ENCODE measurements at places on chromosomes 11 and 22. TPM values are rescaled to one million over a fixed set of nuclear protein-coding genes. Genes with fewer than 3 reads are reported as not detected.

GRCh38 chr11:113474362-113475159, 637 bp downstream of the DRD2 start:
- DNase-seq = peak; percentile 3

GRCh38 chr11:127651175-127651887, 650.8 kb upstream of the KIRREL3 start:
- DNase-seq = no peak

- DNase-seq = no peak
These were observed 742 bp downstream of the P2RY2 start for GRCh38 chr11:73218830-73219215.

GRCh38 chr11:69923196-69923595, 104.0 kb upstream of the FGF3 start:
- no peak for DNase-seq

- no peak for DNase-seq
These were observed 8.6 kb downstream of the NECTIN1 start for GRCh38 chr11:119720311-119720913.

Gene IL18
- 26.4 TPM for total RNA-seq

Gene P4HA3
- total RNA-seq = 0.27 TPM

DNA sequence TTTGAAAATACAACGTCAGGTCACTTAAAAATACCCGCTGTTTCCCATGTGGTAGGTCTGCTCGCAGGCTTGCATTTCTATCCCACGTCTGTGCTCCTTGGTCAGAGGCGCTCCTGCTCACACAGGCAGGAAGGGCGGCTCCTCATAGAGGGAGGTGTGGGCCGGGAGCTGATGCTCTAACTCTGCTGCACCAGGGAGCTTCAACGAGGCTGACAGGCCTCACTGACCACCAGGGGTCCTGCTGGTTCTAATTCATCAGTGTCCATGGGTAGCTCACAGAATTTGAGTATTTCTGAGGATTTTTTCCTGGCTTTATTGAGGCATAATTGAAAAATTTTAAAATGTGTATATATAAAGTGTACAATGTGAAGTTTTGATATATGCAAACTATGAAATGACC, 68.5 kb downstream of the PIWIL3 start:
- DNase-seq = no peak

DNA sequence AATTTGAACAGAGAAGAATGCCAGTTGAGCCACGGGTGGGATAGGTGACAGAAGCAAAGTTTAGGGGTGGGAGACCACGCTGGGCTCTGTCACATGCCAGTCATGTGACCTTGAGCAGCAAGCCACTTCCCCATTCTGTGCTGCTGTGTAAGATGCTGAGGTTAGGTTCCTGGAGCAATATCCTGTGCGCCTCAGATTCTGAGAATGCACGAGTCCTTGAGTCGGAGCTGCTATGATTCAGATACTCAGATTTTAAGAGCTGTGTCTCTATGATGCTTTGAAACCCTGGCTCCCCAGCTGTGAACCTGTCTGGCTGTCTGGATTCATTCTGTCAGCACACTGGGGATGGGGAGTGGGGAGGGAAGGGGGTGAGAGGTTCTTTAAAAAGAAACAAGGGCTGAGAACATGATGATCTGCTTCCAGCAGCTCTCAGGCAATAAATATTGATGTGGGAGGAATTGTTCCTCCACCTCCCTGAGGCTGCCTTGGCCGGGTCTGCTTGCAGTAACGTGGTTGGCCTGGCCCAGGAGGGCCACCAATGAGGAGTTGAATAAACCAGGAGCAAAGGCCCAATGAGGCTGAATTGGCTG, 24.0 kb downstream of the SLCO2B1 start:
- DNase-seq = no peak

- no peak for DNase-seq
These were observed 29.7 kb upstream of the KCNA4 start for GRCh38 chr11:30046578-30046945.

DNA sequence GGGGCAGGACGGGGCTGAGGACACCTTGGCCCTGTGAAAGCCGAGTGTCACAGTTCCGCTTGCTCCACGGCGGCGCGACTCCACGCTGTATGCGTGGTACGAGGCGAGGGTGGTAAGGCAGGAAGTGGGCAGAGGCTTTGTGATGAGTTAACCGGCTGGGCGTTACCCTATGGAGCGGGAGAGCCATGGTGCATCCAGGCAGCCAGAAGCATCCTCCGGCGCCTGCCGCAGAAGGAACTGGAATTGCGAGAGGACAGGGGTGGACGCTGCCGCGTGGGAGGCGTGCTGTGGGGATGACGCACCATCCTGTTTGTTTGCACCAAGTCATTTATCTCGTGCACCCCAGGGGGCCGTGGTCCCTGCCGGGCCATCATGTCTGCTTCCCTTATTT, 643.9 kb downstream of the BRD1 start:
- DNase-seq = no peak

- no peak for DNase-seq
These were observed 8.1 kb downstream of the APOL6 start for GRCh38 chr22:35656284-35656752.

DNA sequence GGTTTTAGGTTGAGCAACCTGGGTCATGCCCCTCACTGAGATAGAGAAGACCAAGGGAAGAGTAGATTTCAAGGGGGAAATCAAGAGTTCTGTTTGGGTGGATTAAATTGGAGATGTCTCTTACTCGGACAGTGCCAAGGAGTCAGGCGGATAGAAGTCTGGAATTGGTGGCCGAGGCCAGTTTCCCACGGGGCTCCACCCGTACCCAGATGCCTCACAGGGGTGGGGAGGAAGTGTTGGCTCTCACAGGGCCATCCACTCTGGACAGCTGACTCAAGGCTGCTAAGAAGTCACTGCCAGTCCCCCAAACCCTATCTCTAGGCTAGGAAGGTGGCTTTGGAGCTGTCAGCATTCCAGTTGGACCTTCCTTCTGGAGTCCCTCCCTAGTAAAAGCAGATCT, 79.1 kb upstream of the TIMP3 start:
- DNase-seq = no peak

DNA sequence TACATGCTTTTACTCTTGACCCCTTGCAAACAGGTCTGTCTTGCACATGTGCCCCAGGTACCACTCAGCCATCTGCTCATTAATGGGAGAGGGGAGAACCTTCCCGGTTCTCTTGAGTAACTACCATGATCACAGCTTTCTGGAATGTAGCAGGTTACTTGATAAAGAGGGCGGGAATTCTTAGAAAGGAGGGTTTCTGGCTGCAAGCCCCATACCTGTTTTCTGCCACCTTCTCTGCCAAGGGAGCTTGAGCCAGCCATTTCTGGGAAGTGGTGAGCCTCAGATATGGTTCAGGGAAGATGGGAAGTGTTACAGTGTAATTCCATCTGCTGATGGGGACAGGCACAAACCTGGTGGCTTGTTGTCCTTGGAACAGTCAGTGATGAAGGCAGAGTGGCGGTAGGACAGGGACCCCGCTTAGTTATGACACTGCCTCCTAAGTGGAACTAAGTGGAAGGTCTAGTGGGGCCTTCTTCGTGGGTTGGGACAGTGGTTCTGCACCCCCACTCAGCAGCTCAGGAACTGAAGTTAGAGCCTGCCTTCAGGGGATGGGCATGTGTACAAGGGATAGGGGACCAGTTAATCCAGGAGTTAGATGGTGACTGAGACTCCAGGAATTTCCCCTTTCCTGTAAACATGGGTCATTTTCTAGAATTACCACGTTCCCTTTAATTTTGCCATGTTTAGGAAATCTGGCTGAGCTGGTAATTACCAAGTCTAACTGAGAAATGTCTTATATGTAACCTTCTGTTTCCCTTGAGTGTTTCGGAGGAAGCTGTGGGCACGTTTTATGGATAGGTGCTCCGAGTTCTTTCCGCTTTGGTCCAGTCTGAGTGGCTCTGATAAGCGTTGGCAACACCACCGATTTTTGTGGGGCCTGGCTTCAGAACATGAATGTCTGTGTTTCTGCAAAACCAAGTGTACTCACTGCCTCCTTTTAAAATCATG, 35.3 kb downstream of the BCR start:
- peak; percentile 94 for DNase-seq

DNA sequence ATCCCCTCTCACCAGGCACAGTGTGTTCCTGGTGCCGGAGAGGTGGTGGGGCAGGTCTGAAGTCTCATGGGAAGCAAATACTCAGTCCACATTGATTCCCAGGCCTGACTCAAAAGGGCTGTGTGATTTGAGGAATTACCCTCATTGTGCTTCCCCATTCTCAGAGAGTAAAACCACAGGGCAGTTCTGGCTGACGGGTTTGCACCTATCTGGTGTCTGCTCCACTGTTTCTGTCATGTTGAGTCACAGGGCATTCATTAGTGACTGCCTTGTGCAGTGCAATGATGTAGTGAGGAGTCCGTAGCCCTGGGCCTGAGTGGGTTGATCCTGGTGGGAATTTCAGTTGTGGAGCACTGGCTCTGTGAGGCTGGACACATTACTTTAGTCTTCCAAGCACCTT, 85.2 kb upstream of the ARHGAP20 start:
- peak; percentile 87 for DNase-seq

DNA sequence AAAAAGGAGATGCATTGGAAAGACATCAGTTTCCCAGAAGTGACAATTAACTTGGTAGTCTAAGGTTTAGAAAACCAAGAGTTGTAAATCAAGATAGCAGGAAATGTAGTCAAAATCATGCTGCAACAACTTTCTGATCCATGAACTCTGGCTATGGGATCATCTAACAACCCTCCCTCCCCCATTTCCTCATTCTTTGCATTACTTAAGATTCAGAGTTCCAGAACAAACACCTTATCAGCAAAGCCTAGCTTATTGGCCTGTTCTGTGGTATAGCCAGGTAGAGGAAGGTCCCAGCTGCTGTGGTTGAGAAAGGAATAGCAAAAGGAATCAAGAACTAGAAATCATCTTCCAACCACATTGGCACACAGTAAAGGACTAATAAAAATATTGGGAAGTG, 651.1 kb downstream of the METTL15 start:
- DNase-seq = no peak

Gene DAGLA
- total RNA-seq = 0.54 TPM

DNA sequence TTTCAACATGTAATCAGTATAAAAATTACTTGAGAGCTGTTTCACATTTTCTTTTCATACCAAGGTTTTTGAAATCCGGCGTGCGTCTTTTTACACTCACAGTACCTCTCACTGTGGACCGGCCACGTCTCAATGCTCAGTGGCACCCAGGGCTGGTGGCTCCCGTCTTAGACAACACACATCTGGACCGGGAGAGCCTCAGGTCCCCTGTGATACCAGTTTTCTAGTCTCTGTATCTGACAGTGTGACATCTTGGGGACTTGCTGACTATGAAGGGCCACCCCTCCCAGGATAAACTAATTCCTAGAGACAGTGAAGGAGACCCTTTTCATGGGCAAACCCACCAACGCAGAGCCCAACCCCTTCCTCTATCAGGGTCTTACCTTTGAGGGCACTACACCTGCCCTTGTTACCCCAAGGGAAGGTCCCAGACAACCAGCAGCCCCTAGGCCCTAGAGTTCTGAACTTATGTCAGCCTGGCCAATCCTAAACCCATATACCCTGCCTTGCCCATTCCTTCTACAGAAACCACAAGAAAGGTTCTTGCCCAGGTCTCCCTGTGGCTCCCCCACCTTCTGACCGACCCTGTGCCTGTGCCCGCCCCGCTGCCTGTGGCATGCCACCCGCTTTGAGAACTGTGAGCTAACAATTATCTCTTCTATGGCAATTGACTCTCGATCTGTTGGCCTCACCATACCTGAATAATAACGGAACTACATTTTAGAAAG, 6.1 kb upstream of the ASCL2 start:
- no peak for DNase-seq

- DNase-seq = no peak
These were observed at the start of gene C11orf87 for GRCh38 chr11:109421981-109422869. Gene C11orf87, plus strand, starts transcription at chr11:109422190. Its CDS starts 1,444 bp downstream, at chr11:109423634.

Gene SYT13
- under 0.01 TPM for total RNA-seq

DNA sequence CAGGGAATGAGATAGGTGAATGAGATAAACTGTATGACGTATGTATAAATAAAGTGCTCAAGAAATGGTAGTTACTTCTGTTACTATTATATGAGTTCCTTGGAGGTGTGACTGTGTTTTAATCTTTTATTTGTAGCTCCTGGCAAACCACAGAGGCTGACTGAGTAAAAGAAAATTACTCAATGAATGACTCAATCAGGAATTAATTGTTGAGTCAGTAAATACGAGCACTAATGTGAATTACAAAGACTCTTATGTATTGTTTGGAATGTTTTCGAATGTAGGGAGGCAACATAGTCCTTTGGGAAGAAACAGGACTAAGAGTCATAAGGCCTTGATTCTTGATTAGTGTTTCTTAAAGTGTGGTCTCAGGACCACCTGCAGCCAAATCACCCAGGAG, 51.1 kb upstream of the BLID start:
- DNase-seq = no peak

- DNase-seq = no peak
These were observed 260.0 kb upstream of the CADM1 start for GRCh38 chr11:115764176-115764575.

Gene ANO3
- total RNA-seq = under 0.01 TPM

Gene CBX7
- total RNA-seq = 10.0 TPM

- DNase-seq = no peak
These were observed 157.8 kb downstream of the CACNA1I start for GRCh38 chr22:39728236-39728860.

DNA sequence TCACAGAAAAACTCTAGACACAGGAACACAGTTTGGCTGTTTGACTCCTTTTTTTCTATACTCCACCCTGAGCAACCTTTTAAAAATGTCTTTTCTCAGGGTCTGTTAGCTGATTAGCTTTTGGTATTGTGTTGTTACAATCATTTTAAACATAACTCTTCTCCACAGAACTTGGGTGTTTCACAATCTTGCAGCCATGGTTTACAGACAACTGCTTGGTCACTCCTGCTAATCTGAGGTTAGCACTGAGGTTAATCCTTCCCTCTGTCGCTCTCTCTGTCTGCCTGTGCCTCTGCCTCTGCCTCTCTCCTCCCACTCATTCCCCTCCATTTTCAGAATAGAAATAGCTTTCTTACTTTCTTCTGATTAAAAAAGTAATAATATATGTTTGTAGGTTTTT, 62.4 kb upstream of the ZBED5 start:
- no peak for DNase-seq

DNA sequence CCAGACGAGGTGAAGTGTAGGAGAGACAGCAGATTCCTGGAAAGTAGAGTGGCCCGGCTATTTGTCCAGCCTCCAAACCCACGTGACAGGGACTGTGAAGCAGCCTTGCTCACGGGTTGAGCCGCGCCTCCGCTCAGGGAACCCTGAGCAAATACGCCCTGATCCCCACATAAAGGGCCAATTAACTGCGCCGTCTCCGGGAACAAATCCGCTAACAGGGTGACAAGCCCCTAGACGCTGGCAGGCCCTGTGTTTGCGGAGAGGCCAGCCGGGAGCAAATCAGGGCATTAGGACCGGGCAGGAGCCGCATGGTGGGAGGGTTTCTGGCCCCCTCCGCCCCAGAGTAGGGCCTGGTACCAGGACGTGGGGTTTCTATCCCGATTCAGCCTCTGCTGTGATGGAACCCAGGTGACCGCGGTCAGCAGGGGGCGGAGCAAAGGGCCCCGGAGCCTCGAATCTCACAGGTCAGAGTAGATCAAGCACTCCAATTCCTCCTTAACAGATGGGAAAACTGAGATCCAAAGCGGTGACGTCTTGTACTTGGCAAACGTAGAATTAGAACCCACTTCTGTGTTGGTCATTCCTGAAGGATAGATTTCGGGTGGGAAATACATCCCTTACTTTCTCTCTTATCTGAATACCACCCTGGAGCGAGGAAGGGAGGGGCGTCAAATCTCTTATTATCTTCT, 2.0 kb upstream of the ROBO3 start:
- DNase-seq = no peak
